ENCODE measurements at places on chromosomes 3 and 15.

GRCh38 chr3:149579838-149580542 lies 77.8 kb downstream of the WWTR1 start:
- DNase-seq, result no peak

DNA sequence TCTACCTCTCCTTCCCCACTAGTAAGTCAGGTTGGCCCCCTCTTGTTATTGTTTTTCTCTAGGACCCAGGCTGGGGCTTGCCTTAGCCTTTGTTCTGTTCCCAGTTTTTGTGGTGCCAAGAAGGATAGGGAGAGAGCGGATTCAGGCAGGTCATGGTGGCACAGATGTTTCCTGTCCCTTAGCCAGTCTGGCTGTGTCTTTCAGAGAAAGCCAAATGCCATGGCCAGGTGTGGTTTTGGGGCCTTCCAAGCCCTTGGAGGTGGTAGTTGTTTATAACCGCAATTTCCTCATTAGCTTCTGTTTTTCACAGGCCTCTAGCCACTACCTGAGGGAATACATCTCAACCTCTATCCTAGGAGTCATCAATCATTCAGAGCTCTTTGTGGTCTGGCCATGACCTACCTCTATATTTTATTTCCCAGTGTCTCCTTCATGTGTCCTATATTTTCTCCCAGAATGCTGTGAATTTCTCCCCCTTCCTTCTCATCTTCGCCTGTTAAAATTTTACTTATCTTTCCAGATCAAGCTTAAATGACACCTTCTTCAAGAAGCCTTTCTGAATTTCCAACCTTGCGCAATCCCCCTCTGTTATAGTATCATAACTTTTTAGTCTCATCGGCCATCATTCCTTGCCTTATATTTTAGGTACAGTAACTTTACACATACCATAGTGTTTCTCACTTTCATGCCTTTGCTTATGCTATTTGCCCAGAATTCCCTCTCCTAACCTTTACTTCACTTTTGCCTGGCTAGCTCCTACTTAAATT lies 38.2 kb downstream of the TIMP4 start:
- no peak for DNase-seq

GRCh38 chr3:50130436-50130835 lies 24.7 kb upstream of the SEMA3F start:
- no peak for DNase-seq

- DNase-seq, result no peak
These were observed 117.9 kb downstream of the TLE3 start for GRCh38 chr15:69979783-69980182.

GRCh38 chr15:79116771-79117170 lies 26.2 kb upstream of the RASGRF1 start:
- DNase-seq, result no peak

Data from CD8-positive, alpha-beta memory T cell (primary cell).